Neural crest cell (in vitro differentiated cells): ENCODE measurements at places on chromosomes 11 and 22.

DNA sequence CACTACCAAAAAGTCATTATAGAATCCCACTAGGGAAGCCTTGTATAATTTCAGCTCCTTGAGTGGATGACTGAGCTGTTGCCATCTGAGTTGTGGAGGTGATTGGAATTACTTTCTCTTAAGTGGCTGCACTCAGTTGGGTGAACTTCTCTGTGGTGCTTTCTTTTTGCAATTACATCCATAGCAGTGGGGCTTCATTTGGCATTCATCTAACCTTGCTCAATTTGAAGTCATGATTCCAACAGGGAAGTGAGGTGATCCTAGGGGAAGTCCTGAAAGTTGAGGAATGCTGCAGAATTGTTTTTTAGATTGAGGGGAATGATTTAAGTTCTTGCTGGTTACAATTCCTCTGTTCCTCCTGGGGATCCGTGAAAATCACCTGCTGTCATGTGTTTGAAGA lies 39.6 kb downstream of the ARHGAP42 start:
- no peak for DNase-seq

DNA sequence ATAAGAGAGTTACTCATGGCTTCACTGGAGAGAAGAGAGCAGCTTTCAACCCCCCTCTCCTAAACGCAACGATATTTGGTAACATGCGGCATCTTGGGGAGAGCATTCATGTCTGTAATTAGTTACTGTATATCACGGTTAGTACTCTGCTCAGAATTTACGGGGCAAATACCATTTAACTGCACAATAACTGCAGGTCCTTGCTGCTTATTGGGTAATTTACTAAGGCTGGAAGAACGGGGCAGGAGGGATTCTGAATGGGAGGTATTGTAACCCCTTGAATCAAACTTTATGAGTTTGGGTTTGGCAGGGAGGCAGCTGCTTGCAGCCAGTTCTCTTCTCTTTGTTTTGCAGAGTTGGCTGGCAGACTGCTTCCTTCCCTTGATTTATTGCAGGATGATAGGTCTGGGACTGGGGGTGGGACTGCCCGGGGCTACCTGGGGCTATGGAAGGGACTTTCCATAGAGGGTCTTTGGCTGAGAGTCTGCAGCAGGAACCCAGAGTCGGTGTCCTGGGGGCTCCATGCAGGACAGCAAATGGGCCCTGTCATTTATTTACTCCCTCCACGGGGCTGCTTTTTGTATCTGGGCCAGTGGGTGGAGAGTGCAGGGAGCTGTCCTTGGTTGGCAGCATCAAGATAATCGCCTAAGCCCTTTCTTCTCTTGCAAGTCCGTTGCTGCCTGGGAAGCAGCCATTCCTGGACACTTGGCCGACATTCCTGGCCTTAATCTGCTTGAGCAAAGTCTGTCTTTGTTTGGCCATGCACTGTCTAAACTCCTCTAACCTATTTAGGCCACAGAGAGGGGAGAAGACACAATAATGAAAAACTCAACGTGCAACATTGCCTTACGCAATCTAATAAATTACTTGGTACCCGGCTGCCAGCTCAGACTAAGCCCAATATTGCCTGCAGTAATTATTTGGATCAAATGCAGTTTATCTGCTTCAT lies 188.9 kb downstream of the ST3GAL4 start:
- DNase-seq: peak; percentile 23

DNA sequence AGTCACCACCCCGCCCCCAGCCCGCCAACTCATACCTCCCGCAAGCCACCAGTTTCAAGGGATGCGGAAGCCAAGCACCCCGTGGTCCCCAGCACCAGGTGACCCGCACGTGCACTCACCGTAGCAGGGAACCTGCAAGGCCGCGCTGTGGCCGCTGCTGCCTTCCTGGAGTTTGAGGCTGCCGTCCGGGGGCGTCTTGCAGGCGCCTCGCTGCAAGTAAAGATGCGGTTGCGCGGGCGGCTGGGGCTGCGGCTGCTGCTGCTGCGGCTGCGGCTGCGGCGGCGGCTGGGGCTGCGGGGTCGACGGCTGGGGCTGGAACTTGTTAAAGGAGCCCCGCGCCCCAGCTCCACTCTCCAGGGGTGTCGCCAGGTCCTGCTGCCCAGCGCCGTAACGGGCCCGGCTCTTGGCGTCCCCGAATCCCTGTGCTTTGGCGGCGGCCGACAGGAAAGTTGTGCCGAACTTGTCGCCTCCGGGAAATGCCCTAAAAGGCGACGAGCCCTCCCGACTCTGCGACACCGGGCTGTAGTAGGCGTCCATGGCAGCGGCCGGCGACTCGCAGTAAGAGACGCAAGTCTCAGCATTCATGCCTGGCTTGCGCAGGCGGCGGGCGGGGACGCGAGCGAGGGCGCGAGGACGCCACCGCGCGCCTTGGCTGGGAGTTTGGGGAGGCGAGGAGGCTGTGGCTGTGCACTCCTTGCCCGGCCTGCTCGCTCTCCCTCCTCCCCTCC lies at the start of gene ALX4:
Gene ALX4 (minus strand): TSS at position 662 of the 728 bp plus-strand sequence. CDS start 77 bp downstream, at position 585.
- no peak for DNase-seq

GRCh38 chr11:77386178-77386577 lies 84.7 kb upstream of the GDPD4 start:
- no peak for DNase-seq

GRCh38 chr11:64037027-64037634 lies 1.4 kb downstream of the FLRT1 start:
- DNase-seq: no peak

- DNase-seq: no peak
Measured at GRCh38 chr22:46428602-46429324, 93.2 kb downstream of the TRMU start.

- no peak for DNase-seq
Measured at GRCh38 chr11:121482231-121483129, 29.7 kb upstream of the SORL1-AS1 start.

DNA sequence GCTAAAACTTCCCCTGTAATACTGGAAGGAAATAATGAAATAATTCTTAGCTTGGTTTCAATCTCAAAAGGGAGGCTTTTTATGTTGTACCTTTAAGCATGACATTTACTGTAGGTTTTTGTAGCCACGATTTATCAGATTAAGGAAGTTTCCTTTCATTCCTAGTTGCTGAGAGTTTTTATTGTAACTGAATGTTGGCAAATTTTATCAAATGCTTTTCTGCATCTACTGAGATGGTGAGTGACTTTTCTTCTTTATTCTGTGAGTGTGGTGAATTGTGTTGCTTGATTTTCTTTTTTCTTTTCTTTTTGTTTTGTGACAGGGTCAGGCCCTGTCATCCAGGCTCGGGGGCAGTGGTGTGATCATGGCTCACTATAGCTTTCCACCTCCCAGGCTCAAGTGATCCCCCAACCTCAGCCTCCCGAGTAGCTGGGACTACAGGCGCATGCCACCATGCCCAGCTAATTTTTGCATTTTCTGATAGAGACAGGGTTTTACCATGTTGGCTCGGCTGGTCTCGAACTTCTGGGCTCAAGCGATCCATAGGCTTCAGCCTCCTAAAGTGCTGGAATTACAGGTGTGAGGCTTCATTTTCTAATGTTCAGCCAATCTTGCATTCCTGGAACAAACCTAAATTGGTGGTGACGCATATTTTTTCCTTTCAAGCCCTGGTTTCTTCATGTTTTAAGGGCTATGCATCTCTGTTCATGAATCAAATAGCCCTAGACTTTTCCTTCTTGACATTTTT lies 26.2 kb downstream of the SUSD2 start:
- no peak for DNase-seq

DNA sequence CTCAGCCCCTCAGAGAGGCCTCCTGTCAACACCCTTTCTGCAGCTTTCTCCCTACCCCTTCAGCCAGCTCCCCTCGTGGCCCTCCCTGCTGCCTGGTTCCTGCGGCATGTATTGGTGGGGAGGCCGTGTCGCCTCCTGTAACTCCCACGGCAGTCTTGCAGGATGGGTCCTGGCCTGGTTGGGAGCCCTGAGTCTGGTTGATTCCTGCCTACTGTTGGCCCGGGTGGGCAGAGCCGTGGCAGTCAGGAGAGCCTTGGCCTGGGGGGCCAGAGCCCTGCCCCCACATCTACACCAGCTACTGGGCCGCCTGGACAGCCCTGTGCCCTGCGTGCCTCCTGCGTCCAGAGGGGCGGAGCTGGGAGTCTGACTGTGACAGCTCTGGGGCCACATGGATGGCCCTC lies 30.3 kb upstream of the GRAMD4 start:
- no peak for DNase-seq

DNA sequence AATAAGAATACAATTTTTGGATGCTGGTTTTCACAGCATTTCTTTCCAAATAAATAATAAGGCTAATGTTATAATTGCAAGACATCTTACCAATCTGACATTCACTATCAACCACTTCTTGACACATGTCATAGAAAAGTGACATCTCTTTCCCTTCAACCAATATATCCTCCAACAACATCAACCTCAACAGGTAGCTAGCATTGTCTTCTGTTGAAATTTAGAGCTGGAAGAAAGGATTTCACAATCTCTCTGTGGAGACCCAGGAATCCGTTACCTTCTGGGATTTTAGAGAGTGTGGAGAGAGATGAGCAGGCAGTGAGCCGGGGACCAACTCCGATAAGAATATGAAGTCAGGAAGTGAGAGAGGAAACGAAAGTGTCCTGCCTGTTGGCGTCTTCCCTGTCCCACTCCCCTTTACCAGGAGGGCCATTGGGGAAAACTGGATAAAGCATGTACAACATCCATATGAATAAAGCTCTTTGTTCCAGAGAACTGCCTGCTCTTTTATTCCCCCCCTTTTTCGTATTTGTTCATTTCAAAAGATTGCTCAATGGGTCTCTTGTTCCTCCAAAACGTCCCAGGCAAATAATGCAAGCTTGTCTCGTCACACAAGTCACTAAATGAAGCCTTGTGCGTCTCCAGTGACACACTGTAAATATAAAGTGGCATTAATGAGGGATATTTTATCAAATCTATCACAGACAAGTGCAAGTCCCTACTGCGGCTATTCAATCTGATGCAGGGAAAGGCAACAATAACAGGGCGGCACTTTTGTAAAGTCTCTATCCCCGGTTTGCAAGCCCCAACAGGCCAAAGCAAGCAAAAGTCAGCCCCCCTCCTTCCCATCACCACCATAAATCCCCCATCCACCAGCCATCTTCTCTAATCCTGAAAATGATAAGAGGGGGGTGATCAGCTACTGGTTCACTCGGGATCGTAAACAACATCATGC lies 3.4 kb downstream of the CADM1 start:
- DNase-seq: peak; percentile 23

- no peak for DNase-seq
Measured at GRCh38 chr11:7667460-7667859, 5.8 kb downstream of the CYB5R2 start.

- DNase-seq: no peak
Measured at GRCh38 chr11:646214-646613, 9.1 kb downstream of the DRD4 start.

DNA sequence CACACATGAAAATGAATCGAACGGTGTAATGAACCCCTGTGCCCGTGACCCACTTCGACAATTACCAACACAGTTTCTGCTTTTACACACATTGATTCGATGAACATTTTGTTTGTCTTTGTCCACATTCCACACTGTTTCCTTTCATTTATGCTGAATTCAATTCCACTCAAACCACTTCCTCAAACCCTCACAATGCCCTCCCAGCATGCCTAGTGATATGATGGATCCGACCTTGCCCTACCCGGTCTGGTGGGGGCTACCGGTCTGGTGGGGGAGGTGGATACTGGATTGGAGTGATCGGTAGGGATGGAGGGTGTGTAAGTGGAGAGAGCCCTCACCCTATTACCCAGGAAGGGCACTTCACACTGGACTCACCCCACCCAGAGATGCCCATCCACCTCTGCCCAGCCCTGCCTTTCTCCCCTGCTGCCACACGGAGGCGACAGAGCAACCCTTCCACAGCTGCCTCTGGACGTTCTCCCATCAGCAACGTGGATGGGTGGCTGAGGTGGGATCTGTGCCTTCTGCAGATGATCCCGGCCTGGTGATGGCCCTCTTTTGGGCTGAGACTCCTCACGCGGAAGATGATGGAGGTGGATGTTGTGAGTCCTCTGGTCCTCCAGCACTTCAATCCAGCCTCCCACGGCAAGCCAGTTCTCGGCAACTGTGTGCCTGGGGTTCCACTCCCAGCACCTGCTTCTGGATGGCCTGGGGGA lies 33.0 kb upstream of the P2RY2 start:
- peak; percentile 58 for DNase-seq

DNA sequence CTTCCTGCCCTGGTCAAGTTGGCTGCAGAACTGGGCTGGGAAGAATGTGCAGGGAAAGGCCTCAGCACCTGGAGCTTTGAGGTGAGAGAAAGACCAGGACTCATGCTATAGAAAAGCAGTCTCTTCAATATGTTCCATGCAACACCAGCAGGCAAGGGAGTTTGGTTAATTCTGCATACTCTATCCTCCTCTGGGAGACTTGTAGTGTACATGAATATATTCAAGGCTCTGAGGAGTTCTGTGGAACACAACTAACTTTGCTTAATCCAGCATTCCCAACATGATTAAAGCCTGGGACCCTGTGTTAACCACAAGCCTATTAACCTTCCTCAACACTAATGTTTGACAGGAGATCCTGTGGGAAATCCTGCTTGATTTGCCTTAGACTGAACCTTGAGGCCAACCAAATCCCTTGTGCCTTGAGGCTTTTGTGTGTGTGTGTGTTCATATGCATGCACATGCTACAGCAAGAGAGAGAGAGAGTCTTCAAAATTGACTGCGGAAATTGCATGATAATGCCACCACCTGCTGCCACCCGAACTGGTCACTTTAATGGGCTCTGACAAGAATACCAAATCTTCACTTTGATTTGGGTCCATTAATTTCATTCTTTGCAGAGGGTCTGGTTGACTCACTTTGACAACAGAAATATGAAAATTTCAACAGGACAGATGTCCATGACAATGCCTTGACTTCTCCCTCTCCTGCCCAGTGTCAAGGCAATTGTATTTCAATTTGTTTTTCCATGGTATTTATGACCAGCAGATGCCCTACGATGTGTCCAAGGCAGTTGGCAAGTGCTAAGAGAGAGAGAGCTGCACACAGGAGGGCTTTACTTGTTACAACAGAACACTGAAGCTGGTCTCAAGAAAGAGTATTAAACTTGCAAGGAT lies 238.2 kb upstream of the ZBED5 start:
- DNase-seq: no peak

- DNase-seq: peak; percentile 6
Measured at GRCh38 chr11:83072350-83073242, 899 bp upstream of the RAB30 start.

GRCh38 chr11:131616481-131617140 lies 246.2 kb downstream of the NTM start:
- DNase-seq: no peak

GRCh38 chr11:31702966-31703365 lies 108.2 kb downstream of the PAX6 start:
- DNase-seq: no peak

DNA sequence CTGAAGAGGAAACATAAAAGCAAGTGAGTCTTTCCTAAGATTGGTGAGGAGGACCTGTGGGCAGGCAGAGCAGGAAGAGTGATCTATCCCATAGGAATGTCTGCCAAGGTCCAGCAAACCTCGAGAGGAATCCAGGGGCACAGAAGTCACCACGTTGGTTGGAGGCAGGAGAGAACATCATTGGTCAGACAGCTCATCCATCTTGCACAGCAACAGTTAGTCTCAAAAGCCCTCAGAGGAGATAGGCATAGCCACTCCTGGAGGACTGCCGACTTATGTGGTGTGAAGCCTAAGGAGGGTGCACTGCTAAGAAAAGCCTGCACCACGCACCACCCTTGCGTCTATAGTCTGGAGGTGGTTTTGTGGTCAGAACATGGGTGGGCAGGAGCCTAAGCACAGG lies 109.1 kb downstream of the RASSF10 start:
- DNase-seq: no peak
